ENCODE measurements at places on chromosomes 16 and 17.

- no peak for DNase-seq
Observed at GRCh38 chr16:2162676-2163118, 7.1 kb downstream of the TRAF7 start.

GRCh38 chr17:35129154-35129972 is 7.9 kb downstream of the FNDC8 start:
- DNase-seq, result no peak

- DNase-seq, result no peak
Observed at GRCh38 chr17:39716879-39717536, 13.3 kb downstream of the MIEN1 start.

DNA sequence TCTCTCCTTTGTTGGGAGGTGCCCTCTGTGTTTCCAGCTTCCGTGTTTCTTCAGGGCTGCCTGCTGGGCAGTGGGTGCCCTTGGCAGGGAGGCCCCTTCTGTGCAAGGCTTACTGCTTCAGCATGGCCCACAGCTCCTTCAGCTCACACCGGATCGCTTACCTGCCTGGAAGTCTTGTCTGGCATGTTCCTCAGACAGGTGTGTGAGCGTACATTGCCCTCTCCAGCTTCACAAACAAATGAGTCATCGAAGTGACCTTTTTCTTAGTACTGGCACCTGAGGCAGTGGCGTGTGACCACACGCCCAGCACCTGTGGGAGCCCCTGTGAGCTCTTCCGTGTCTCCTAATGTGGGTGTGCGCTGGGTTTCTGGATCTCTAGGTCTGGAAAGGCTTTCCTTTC is 3.5 kb downstream of the RAB40C start:
- DNase-seq, result no peak

DNA sequence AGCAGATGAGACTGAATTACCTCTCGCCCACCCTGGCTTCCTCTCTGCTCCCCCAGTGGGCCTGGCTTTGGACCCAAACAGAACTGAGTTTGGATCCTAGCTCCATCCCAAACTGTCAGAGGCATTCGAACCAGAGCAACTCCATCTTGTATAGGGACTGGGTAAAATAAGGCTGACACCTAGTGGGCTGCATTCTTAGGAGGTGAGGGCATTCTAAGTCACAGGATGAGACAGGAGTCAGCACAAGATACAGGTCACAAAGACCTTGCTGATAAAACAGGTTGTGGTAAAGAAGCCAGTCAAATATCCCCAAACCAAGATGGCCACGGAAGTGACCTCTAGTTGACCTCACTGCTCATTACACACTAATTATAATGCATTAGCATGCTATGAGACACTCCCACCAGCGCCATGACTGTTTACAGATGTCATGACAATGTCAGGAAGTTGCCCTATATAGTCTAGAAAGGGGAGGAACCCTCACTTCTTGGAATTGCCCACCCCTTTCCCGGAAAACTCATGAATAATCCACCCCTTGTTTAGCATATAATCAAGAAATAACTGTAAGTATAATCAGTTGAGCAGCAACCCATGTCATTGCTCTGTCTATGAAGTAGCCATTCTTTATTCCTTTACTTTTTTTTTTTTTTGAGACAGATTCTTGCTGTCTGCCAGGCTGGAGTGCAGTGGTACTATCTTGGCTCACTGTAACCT is 44.4 kb downstream of the LYRM1 start:
- no peak for DNase-seq

DNA sequence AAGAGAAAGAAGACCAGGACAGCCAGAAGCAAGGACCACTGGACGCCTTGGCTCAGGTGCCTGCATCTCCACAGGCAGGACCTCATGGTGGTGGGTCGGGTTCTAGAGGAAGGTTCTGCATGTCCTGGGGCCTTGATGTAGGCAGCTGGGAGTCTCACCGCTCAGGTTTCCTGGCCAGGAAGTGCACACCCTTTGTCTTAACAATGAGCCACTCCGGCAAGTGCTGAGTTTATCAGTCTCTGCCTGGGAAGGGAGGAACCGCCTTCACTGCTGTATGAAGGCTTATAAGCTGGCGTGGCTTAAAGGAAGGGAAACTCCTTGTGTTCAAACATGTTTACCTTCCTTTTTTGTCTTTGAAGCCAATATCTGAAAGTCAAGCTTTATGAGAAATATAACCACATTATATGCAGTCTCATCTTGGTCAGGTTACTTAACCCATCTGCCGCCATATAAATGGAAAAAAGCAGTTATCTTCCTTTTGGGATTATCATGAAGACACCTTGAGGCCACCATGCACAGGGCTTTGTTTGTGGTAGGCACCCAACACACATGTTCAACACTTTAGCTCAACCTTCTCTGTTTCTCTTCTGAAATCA is at the start of gene ST6GALNAC1:
Gene ST6GALNAC1 (minus strand): TSS at position 205 of the 596 bp plus-strand sequence. CDS start 119 bp downstream, at position 86.
- DNase-seq, result no peak

DNA sequence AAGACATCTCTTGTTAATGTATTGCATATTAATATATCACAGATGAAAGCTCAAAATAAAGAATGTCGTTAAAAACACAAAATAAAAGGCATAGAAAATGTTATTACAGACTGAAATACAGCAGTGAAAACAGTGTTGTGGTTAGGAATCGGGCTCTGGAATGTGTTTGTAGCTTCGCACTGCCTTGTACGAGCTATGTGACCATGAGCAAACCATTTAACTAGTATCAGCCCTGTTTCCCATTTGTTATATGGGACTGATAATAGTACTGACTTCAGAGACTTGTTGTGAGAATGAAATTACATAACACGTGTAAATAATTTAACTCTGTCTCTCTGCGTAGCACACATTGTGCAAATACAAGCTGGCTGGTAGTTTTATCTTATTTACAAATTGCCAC is 648 bp upstream of the RBFOX1 start:
- no peak for DNase-seq

DNA sequence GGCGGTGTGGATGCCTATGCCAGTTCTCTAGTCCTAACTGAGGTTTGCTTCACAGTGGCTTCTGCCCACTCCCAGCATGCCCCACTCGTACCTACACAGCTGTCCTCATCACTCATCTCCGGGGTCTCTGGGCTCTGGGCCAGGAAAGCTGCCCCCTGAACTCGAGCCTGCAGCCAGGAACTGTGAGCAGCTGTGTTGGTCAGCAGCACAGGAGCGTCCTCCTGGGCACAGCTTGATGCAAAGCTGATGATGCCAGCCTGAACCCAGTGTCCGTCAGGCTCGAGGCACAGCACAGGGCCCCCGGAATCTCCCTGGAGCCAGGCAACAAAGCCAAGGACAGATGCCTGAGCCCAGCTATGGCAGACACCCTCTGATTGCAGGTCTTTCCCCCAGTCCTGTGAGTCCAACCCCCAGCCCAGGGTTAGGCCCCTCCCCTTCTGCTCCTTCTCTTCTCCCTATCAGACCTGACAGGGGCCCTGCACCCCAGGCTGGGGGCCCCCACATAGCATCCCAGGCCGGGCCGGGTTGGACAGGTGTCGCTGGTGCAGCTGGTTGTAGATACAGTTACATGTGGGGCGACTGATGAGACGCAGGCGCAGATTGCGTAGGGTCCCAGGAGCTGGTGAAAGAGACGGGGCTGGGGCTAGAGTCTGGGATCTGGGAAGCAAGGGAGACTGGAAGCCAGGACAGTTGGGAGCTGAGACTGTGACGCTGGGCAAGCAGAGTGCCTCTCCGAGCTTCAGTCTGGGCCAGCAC is 2.7 kb downstream of the PRSS53 start:
- DNase-seq, result no peak

DNA sequence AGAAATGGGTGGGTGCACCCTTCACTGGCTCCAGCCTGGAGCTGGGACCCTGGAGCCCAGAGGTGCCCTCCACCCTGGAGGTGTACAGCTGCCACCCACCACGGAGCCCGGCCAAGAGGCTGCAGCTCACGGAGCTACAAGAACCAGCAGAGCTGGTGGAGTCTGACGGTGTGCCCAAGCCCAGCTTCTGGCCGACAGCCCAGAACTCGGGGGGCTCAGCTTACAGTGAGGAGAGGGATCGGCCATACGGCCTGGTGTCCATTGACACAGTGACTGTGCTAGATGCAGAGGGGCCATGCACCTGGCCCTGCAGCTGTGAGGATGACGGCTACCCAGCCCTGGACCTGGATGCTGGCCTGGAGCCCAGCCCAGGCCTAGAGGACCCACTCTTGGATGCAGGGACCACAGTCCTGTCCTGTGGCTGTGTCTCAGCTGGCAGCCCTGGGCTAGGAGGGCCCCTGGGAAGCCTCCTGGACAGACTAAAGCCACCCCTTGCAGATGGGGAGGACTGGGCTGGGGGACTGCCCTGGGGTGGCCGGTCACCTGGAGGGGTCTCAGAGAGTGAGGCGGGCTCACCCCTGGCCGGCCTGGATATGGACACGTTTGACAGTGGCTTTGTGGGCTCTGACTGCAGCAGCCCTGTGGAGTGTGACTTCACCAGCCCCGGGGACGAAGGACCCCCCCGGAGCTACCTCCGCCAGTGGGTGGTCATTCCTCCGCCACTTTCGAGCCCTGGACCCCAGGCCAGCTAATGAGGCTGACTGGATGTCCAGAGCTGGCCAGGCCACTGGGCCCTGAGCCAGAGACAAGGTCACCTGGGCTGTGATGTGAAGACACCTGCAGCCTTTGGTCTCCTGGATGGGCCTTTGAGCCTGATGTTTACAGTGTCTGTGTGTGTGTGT is 46.8 kb downstream of the IL21R start:
- DNase-seq, result no peak

DNA sequence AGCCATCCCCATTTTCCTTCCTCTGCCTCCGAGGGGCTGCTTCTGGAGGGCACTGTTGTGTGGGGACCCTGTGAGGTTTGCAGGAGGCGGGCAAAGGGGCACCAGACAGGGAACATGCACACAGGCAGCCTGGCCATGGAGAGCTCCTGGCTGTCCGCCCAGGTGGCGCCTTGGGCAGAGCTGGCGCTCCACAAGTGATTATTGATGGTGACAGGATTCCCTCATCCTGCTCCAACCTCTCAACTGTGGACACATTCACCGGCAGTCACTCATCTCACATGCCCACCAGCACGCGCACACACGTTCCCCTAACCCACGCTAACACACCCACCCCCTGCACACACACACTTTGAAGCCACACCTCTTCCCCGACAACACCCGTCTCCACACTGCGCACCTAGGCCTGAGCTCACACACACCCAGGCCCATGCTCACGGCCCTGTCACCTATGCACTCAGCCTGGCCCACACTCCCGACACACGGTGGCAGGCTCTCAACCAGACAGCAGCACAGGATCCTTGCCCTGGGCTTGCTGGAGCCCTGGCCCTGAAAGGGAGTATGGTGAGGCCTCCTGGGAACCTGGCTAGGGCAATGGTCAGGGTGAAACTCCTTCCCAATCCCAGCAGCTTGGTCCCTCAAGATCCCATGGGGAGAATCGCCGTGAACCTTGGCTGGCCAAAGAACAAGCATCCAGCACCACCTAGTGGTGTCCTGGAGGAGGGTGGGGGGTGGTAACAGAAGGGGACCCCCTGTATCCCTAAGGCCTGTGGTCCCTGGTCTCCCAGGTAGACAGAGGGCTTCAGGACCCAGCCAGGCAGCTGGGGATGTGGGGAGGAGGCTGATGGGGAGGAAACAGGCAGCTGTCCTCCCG is 3.6 kb downstream of the PNMT start:
- no peak for DNase-seq

DNA sequence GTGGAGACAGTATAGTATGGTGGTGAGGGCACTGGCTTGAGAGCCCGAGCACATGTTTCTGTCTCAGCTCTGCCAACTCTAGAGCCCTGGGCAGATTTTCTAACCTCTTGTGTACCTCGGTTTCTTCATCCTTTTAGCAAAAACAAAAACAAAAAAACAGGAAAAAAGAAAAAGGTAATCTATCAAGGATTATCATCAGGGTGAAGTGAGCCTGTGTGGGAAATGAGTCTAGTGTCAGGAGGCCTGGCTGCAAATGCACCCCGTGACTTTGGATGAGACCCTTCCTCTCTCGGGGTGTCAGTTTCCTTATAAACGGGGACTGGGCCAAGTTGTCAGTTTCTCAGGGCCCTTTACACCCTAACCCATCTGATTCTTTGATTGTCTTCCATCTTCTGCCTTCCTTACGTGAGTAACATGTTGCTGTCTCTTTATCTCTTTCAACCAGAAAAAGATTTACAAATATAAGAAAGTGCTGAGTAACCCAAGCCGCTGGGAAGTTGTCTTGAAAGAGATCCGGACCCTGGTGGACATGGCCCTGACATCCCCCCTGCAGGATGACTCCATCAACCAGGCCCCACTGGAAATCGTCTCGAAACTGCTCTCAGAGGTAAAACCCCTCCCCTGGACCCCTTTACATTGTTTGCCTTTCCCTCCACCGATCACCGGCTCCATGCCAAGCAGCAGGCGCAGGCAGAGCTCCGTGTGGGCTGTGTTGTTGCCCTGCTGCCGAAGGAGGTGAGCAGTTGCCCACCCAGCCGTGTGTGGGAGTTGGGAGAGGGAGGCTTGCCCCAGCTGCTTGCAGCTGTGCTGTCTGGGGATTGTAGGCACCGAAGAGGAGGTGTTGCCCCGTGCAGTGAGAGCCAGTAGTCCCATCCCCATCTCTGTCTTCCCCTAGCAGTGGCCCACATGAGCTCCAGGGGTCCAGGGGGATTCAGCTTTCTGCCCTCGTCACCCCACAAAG is 127.1 kb upstream of the PLCG2 start:
- no peak for DNase-seq

GRCh38 chr16:66403531-66404145 is 23.5 kb upstream of the BEAN1 start:
- peak; percentile 67 for DNase-seq

GRCh38 chr17:73600103-73600871 is 44.0 kb downstream of the SDK2 start:
- DNase-seq, result no peak

- DNase-seq, result no peak
Observed at GRCh38 chr17:59238906-59239305, 18.6 kb downstream of the GDPD1 start.

DNA sequence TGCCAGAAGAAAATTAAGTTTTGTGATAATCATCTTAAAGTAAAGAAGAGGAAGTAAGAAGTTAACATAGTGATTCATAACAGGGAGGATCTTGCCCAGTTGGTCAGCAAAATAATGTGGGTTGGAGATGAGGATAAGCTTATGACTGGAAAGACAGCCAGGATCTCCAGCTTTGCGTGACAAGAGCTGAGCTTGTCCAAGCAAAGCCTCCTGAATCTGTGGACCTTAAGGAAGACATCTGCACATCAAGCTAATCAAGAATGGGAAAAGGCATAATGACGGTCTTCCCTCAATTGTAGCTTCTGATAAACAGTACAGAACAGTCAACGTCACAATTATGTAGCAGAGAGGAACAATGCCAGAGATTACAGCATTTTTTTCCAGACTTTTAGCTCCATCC is 744.7 kb upstream of the GOT2 start:
- DNase-seq, result no peak

DNA sequence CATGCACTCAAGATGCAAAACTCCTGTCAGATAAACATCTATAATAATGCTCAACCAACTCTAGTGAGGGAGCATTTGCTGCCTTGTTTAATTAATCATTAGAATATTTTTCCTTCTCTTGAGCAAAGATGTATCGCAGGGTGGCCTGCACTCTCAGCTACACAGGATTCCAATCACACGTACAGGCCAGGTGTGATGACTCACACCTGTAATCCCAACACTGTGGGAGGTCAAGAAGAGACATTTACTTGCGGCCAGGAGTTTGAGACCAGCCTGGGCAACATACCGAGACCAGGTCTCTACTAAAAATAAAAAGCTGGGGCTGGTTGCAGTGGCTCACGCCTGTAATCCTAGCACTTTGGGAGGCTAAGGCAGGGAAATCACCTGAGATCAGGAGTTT is 49.1 kb downstream of the ARHGAP17 start:
- DNase-seq, result no peak

GRCh38 chr17:69796078-69796477 is 278.9 kb upstream of the KCNJ16 start:
- no peak for DNase-seq
